ENCODE measurements at places on chromosomes 6 and 20.

DNA sequence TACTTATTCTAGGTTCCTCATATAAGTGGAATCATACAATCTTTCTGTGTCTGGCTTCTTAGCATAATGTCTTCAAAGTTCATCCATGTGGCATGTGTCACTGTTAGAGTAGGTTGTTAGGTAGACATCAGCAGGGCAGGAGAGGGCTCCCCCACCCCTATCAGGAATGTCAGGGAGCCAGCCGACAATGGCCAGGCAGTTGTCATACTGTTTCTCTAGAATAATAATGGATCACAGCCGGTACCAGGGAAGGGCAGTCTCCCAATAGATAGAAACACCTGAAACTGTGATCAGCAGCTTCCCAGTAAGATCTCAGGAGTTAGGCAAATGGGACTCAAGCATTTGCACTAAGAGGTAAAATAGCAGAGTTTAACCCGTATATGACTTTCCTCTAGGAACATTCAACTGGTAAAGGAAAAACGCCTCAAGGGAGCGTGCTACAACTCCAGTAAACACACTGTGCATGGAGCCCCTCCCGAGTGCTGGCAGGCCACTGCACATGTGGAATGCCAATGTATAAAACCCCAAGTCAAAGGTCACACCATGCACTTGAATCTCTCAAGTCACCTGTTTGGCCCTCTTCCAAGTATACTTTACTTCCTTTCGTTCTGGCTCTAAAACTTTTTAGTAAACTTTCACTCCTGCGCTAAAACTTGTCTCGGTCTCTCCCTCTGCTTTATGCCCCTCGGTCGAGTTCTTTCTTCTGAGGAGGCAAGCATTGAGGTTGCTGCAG is 29.8 kb upstream of the SIRT5 start:
- no peak for DNase-seq

- no peak for DNase-seq
Observed at GRCh38 chr6:138605958-138606357, 106.7 kb upstream of the NHSL1 start.

DNA sequence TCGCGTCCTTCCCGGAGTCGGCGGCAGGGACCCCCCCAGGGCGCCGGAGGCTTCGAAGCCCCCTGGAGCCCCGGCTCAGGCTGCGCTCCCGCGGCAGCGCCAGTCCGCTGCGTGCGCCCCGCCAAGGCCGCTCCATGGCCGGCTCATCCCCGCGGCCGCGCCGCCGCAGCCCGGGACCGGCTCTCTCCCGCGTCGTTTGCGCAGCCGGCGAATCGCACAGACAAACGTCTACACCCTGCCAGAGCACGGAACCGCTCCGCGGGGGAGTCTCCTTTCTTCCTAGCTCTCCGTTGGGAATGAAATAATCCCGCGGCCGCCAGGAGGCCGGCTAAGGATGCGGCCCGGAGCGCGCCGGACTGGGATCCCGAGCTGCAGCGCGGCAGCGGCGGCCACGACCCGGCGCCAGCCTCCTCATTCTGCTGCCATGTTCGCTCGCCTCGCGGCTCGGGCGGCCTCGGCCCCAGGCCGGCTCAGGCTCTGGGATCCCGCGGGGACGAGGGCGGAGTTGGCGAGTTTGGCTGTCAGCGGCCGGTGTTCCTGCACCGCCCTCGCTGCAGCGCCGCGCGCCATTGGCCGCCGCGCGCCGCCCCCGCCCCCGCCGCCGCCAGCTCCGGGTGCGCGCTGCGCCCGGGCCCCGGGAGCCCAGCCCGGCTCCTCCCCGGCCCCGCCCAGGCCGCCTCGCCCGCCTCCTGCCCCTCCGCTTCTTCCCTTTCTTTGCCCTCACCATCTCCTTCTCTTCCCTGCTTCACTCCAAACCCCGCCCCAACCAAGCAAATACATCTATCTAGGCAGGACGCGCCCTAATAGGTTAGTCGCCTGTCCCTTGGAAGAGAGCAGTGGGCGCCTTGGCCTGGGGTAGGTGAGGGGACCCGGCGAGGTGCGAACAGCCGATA is at the start of gene GFOD1:
Gene GFOD1 (minus strand): TSS at position 479 of the 893 bp plus-strand sequence. CDS start 710 bp downstream, outside the sequence.
- peak; percentile 70 for DNase-seq

GRCh38 chr20:19971116-19971515 is 46.0 kb upstream of the NAA20 start:
- no peak for DNase-seq

DNA sequence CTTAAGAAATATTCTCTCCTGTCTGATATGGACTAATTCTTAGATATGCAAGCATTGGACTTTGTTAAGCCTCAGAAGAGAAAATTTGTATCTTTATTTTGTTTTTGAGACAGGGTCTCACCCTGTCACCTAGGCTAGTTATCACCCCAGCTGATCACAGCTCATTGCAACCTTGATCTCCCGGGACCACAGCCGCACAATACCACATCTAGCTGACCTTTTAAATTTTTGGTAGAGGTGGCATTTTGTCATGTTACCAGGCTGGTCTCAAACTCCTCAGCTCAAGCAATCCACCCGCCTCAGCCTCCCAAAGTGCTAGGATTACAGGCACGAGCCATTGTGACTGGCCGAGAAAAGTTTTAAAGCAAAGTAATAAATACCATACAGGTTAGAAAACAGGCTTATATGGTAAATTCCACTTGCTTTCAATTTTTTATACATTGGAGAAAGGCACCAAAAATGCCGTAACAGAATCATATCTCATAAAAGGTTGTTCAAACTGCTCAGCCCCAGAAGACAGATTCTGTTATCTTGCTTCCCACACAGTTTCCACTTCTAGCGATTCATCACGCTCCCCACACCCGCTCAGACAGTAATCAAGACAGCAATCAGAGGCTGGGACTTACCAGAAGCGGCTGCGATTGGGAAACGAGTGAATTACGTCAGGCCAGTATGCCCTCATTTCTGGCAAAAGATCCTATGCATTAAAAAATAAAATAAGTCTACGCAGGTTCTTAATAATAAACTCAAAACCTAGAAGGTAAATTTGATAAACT is 13.8 kb downstream of the RNASET2 start:
- peak; percentile 32 for DNase-seq

- DNase-seq, result no peak
Observed at GRCh38 chr6:150494241-150494640, 105.4 kb upstream of the PLEKHG1 start.

DNA sequence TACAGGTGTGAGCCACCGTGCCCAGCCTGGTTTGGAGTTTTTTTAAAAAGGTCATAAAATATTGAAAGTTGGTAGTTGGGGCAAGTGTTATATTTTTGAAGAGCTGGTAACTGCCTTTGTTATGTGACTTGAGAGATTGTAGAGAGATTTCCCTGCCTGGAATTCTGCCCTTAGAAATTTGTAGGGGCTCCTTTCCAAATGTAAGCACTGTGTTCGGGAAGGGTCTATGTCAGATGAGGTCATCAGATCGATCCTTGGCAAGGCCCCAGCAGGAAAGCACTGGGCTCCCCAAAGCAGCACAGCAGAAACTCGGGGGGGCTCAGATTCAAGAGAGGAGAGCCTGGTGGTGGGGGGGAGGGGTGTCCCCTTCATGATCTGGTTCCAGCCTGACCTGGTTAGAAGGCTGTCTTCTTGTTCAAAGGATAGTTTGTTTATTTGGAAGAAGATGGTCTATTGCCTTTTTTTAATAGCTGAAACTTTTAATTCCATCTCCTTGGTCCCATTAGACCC is 220.2 kb downstream of the UST start:
- no peak for DNase-seq

All from stimulated activated CD4-positive, alpha-beta T cell treated with anti-CD3 and anti-CD28 coated beads, Interleukin-15, amount 100 ng/mL, for 1 hour (primary cell).